Mucosa of descending colon (tissue), 3 donors: ENCODE measurements at places on chromosomes 1 and 21.

DNA sequence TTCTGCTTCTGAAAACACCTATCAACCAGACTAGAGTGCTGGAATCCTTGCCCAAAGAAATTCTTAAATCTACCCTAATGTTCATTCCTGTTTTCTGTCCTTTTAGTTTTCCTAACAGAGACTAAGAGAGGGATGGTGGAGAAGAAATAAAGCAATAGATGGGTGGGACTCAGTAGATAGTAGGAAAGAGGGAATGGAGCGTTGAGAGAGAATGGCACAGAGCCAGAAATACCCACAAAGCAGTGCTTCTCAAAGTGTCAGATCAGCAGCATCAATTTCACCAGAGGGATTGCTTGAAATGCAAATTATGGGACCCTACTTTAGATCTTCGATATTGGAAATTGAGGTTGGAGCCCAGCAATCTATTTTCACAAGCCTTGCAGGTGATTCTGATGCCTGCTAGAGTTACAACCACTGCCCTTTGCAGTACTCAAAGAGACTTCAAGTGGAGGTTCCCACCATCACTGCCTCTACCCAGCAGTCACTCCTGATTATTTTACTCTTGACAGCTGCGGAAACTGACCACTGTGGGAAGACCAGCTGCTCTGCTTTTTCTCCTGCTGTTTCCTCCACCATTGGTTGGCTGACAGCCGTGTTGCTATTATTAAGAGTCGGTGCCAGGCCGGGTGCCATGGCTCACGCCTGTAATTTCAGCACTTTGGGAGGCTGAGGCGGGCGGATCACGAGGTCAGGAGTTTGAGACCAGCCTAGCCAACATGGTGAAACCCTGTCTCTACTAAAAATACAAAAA, 11.4 kb upstream of the PRPF3 start:
- no peak for DNase-seq

DNA sequence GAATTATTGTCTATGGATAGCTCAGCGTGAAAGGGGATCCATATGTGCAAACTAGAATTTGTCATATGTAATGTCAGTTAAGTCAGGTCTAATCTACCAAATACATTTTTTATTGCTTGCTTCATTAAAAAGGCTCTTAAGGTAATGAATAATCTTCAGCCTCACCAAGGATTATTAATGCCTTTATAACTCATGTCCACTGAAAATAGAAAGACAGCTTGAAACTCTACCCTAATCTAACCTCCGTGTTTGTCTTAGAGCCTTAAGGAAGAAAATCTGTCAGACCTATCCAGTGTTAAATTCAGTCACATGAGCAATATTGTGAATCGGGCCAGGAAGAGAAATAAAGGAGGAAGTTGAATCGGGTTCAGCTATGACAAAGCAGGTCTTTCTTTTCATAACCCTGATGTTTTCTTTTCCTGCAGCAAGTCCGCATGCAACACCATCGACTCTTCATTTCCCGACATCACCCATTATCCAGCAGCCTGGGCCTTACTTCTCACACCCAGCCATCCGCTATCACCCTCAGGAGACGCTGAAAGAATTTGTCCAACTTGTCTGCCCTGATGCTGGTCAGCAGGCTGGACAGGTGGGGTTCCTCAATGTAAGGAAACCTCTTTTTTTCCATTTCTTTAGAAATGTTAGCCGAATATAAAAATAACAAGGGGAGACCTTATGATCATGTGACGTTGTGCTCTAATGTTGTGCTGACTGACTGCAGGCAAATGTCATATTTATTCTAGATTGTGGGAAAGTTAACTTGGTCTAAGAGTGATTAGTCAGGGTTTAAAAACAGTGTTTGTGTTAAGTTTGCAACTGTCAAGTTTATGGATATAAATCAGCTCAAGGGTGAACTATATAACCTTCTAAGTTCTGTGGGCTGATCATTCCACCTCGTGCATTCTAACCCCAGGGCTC, 321.0 kb downstream of the TM2D1 start:
- peak; percentile 31 for DNase-seq

- peak; percentile 37 for DNase-seq
These were observed 1.8 kb upstream of the MCOLN2 start for GRCh38 chr1:84998642-84999280.

DNA sequence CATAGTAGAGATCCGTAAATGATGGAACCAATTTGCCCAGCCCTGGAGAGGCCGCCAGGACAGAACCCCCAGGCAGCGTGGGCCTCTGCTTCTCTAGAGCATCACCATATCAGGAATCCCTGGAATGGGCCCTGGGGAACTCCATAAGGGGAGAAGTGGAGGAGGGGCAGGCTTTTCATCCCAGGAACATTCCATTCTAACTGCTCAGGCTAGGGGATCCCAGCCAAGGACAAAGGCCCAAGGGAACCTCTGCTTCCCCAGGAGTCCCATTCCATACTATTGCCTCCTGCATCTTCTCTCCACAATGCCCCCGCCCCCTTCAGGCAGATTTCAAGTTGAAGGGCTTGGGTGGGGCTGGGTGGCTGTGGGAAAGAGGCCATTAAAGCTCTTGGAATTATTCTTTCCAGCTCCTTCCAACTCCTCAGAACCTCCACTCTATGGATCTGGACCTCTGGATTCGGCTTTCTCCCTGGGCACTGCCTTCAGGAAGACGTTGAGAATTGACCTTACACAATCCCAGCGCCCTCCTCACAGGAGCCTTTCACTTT, 6.0 kb downstream of the TRNP1 start:
- no peak for DNase-seq

DNA sequence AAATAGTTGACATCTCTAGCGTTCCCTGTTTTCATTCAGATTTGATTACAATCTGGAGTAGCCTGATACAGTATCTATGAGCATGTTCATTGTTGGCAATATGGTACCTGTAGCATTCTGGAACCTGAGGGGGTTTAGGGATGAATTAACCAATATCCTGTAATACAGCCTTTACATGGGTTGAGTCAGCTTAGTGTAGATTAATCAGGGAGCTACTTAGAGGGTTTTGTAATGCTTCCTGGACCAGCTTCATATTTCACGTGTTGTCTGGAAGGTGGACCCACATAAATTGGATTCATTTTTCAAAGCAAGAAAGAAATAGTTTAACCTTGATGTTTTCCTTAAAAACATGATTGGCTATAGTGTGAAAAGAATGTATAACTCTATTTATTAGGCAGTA, 3.6 kb downstream of the OTUD3 start:
- DNase-seq, result no peak

DNA sequence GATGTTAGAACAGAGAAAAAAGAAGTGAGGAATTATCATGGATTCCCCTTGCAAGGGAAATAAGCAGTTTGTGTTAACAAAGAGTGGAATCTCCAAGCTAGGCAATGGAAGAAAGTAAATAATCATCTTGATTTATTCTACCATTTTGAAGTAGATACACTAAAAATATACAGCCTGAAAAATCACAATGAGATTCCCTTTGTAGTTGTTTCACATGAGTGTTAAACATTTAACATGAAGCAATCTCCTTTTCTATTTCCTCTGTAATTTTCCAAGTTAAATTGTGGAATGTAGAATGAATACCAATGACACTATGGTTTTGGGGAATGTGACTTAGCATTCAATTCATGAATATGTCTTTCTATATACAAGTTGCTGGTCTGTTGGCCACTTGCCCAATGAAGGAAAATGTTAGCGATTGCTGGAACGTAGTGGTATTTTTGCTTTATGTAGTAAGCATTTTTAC, 5.7 kb downstream of the TGFB2 start:
- no peak for DNase-seq

- no peak for DNase-seq
These were observed 61.9 kb upstream of the C1orf21 start for GRCh38 chr1:184324972-184325371.

DNA sequence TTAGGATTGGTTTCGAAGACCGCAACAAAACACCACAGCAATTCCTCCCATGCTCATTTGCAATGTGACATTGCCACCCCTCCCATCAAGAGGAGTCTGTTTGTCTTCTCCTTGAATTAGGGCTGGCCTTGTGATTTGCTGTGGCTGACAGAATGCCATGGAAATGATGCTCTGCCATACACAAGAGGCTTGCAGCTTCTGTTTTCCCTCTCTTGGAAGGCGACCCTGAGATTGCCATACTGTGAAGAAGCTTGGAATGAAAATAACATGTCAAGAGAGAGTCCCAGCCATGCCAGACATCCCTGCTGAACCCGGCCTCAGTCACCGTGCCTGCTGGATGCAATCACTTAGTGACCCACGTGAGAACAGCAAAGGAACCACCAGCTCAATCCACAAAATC, 212.4 kb downstream of the CRB1 start:
- no peak for DNase-seq

DNA sequence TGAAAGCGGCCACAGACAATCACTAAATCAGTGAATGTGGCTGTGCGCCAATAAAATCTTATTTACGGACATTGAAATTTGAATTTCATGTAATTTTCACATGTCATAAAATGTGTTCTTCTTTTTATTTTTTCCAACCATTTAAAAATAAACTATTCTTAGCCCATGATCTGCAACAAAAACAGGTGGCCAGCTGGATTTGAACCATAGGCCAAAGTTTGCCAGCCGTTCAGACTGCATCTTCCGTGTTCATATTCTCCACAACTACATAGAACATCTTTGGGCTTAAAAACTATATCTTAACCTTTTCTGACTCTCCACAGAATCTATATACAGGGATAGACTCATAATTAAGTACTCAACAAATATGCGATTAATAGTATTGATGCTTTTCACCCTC, 81.2 kb upstream of the RALGPS2 start:
- no peak for DNase-seq

- no peak for DNase-seq
These were observed 6.2 kb upstream of the ACP6 start for GRCh38 chr1:147676311-147677085.

GRCh38 chr1:56816909-56817308, 2.3 kb downstream of the FYB2 start:
- no peak for DNase-seq

GRCh38 chr1:100443811-100444571, 91.7 kb downstream of the CDC14A start:
- no peak for DNase-seq

GRCh38 chr1:3674100-3675094, 22.1 kb downstream of the TP73 start:
- DNase-seq, result peak; percentile 65

GRCh38 chr1:77347646-77348045, 65.8 kb downstream of the AK5 start:
- no peak for DNase-seq

DNA sequence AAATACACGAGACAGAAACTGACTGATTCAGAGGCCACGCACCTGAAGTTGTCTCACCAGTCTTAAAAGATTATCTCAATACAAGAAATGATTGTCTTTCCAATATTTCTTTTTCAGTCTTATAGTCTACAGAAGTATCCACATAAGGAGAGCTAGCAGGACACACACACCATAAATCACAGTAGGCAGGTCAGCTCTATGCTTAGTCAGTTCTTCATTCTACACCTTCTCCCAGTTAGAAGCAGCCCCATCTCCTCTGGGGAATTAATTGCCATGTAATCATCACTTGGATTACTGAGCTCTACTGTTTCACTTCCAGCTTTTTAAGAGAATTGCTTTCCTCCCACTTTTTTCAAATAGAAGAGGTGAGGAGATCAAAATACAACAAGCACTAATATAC, 59.6 kb downstream of the SMYD3 start:
- no peak for DNase-seq

GRCh38 chr21:45816794-45817193, 164.8 kb upstream of the COL6A1 start:
- no peak for DNase-seq

DNA sequence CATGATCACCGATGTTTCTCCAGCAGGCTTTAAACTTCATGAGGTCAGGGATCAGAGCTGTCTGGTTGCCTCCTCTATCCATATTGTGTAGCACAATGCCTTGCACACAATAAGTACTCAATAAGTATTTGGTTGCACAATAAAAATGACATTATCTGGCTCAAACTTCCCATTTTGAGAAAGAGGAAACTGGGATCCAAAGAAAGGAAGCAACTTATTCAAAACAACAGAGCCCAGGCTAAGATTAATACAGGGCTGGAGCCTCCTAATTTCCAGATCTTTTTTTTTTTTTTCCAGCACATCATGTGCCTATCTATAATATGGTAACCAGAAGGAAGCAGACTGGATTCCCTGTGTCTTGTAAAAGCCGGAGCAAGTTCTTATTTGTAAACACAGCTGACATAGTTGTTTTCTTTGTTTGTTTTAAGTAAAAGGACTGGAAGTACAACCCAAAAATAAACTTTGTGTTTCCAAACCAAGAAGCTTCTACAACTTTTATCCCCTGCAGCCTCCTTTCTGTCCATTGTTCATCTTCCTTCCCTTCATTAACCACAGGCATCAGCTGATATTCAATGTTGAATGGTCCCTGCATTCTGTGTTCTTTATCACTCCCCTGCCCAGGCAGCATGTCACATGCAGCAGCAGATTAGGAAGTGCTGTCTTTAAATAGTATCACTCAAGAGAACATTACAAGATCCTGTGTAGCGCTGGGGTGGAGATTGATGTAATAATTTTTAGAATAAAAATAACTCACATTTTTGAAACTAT, 71.2 kb upstream of the HOOK1 start:
- no peak for DNase-seq

DNA sequence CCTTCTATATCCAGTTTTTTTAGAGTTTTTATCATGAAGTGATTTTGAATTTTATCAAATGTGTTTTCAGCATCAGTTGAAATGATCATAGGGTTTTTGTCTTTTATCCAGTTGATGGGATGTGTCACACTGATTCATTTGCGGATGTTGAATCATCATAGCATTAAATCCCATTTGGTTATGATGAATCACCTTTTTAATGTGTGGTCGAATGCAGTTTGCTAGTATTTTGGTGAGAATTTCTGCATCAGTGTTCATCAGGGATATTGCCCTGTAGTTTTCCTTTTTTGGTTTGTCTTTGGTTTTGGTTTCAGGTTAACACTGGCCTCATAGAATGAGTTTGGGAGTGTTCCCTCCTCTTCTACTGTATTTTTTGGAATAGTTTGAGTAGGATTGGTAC, 80.3 kb downstream of the DIRAS3 start:
- DNase-seq, result no peak

DNA sequence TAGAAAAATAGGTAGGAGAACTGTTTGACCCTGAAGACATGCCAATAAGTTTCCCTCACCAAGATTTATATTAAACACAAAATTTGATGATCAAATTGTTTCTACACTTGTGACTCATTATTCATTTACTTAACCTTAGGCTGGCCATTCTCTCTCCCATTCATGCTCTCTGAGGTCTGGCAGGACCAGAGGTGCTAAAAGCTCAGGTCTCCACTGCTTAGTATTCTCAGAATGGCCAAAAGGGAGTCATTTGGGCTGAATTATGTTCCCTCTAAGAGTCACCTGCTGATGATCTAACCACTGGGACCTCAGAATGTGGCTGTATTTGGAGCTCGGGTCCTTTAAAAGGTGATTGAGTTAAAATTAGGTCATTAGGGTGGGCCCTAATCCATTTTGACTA, 47.1 kb upstream of the ATP1B1 start:
- DNase-seq, result no peak

GRCh38 chr1:37691497-37692077, 729 bp upstream of the CDCA8 start:
- DNase-seq, result peak; percentile 80

GRCh38 chr1:212667223-212668139, 32.2 kb downstream of the BATF3 start:
- no peak for DNase-seq

- no peak for DNase-seq
These were observed 100.0 kb upstream of the SERTAD4 start for GRCh38 chr1:210132582-210132981.

- DNase-seq, result no peak
These were observed 88.0 kb downstream of the SPSB1 start for GRCh38 chr1:9380711-9381110.

GRCh38 chr21:42453224-42453985, 42.6 kb downstream of the RSPH1 start:
- peak; percentile 52 for DNase-seq

- DNase-seq, result no peak
These were observed 1079.8 kb downstream of the ADGRL2 start for GRCh38 chr1:82880506-82880905.
